ENCODE measurements at places on chromosomes 1 and 21. TPM values are rescaled to one million over a fixed set of nuclear protein-coding genes. Genes with fewer than 3 reads are reported as not detected.

The TRAF5 gene
- 44.6 TPM for total RNA-seq

The KIF21B gene
- 56.6 TPM for total RNA-seq

The RCC1 gene
- total RNA-seq: 86.1 TPM

The SPATA46 gene
- not detected for total RNA-seq

The ERG gene
- total RNA-seq: not detected

The KRTAP11-1 gene
- not detected for total RNA-seq

The NR1I3 gene
- not detected for total RNA-seq

The CALML6 gene
- total RNA-seq: 0.26 TPM

The PKNOX1 gene
- 16.9 TPM for total RNA-seq

The ASCL5 gene
- not detected for total RNA-seq

The MTHFR gene
- total RNA-seq: 13.3 TPM

The TGFBR3 gene
- total RNA-seq: 4.5 TPM

The FAM163A gene
- not detected for total RNA-seq

The REN gene
- not detected for total RNA-seq

The FMO3 gene
- total RNA-seq: not detected

The FAAH gene
- 5.3 TPM for total RNA-seq

Data from activated CD4-positive, alpha-beta memory T cell treated with anti-CD3 and anti-CD28 coated beads for 36 hours (primary cell).